Skin of body (tissue), 3 donors: ENCODE measurements at places on chromosomes 3 and 15. TPM values are rescaled to one million over a fixed set of nuclear protein-coding genes. Genes with fewer than 3 reads are reported as not detected.
A peak's percentile ranks its signal among the peaks of the same experiment; 100 is the strongest.

- DNase-seq = no peak
These were observed 20.5 kb downstream of the CCR9 start for GRCh38 chr3:45906681-45907407.

- no peak for DNase-seq
These were observed 68.6 kb downstream of the ARPP21 start for GRCh38 chr3:35707904-35708303.

DNA sequence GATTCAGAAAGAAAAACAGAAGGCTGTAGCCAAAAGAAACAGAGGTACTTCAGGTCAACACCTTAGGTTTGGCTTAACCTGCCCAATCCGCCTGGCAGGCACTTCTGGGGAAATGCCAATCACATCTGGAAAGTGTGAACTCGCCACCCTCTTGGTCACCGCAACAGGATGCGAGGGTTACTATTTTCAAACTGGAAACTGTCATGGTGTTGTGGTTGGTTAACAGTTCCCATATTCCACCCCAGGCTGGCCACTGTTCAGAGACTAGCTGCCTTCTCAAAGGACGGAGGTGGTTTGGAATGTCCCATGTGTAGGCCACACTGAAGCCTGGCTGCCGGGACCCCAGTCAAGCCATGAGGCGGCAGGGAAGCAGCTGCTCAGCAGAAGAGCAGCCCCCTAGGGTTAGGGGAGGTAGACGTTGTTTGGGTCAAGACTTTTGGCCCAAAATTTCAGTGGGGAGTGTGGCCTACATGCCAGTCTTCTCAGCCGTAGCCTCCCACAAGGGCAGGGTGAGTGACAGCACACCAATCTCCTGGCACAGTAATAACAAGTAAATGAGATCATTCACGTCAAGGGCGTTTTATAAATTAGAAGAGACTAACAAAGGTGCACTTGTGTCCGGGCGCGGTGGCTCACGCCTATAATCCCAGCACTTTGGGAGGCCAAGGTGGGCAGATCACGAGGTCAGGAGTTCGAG is 54.6 kb downstream of the UMPS start:
- no peak for DNase-seq

GRCh38 chr3:137709011-137709601 is 55.0 kb upstream of the SOX14 start:
- DNase-seq = no peak

- no peak for DNase-seq
These were observed 88.5 kb upstream of the LIMD1 start for GRCh38 chr3:45506084-45506483.

DNA sequence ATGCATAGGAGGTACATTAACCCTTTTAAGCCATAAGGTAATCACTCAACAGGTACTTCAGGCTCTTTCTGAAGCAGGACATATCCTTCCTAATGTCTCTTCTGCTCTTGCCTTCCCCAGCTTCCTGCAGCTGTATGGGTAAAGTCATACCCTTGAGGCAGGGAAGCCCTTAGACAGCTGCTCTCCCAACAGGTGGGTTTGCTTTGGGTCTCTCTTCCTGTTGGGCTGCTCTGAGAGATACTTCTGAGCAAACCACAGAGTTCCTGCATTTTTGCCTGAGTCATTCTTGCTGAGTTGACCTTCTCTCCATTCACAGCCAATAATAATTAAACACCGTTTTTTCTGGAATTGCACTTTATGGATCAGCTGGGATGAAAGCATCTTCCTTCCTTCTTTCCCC is 2.0 kb upstream of the TRAT1 start:
- DNase-seq = no peak

GRCh38 chr15:57505949-57506391 is 85.7 kb upstream of the MYZAP start:
- DNase-seq = peak; percentile 55

DNA sequence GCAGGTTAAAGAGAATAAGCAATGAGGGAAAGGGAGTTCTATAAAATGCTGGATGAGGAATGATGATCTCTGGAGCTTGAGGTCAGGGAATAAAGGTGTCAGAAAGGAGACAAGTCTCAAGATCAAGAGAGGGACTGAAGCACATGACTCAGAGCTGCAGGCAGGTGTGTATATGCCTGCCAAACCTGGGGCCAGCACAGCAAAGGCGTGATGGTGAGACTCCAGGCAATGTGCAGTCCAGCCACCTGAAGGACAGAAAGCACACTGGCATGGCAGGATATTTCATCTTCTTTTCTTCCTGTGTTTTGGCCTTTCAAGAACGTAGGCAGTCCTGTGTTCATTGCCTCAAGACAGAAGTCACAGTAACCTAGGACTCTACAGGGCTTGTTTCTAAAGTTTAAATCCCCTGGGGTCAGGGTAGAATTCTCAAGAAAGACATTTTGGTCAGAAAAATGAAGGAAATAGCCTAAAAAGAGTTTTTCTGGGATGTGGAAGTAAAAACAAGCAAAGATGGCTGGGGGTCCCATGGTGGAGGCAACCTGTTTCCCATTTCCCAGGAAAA is 55.5 kb upstream of the TOPAZ1 start:
- no peak for DNase-seq

DNA sequence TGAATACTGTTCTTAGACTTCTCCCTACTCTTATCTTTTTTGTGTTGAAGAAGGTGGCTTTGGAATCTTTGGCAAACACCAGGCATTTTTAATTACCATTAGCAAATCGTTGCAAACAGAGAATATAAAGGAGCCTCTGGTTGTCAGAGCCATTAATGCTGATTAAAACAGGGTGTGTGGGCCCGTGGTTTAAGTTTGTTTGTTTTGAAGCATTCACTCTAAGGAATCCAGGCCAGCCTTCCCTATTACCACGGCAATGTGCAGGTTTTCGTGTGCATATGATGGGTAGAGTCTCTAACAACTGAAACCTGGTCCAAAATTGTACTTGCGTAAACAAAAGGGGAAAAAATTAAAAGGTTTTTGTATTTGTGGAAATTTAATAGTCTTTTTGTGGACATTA is 141.2 kb upstream of the GMNC start:
- DNase-seq = no peak

GRCh38 chr3:24354230-24354629 is 140.4 kb downstream of the THRB start:
- DNase-seq = no peak

- no peak for DNase-seq
These were observed 169.6 kb downstream of the CFAP20DC start for GRCh38 chr3:58880182-58880581.

DNA sequence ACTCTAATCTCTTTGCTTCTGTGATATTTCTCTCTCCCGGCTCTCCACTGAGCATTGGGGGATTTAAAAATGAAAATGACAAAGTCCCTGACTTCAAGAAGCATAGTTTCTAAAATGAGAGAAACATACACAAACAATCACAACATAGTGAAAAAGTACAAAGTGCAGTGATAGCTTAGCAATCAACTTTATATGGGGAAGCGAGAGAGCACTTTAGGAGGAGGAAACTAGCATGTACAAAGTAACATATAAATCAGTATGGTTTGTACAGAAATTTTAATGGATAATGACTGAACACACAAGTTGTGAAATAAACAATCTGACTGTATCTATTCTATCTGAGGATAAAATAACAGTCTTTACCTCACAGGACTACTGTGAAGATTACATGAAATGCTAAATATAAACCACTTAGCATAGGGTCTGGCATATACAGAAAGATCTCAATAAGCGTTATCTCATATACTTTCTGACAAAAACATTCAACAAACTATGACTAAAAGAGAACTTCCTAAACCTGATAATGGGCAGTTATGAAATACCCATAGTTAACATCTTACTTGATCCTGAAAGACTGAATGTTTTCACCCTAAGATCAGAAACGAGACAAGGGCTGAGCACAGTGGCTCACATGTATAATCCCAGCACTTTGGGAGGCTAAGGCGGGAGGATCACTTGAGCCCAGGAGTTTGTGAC is 61.2 kb downstream of the PEAK1 start:
- no peak for DNase-seq

DNA sequence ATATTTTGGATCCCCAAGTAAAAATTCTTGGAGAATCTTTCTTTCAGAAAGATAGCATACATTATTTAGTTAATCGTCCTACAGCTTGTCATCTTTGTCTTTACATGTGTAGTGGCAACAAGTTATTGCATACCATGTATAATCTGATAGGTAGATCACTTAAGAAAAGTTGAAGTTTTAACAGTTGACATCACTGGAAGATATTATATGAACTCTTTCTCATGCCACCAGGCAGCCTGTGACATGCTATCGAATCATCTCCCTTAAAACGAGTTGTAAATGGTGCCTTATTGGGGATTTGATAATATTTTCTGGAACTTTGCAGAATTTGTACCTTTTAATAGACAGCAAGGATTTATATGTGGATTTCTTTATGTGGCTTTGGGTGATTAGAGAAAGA is 8.7 kb downstream of the U2SURP start:
- no peak for DNase-seq

DNA sequence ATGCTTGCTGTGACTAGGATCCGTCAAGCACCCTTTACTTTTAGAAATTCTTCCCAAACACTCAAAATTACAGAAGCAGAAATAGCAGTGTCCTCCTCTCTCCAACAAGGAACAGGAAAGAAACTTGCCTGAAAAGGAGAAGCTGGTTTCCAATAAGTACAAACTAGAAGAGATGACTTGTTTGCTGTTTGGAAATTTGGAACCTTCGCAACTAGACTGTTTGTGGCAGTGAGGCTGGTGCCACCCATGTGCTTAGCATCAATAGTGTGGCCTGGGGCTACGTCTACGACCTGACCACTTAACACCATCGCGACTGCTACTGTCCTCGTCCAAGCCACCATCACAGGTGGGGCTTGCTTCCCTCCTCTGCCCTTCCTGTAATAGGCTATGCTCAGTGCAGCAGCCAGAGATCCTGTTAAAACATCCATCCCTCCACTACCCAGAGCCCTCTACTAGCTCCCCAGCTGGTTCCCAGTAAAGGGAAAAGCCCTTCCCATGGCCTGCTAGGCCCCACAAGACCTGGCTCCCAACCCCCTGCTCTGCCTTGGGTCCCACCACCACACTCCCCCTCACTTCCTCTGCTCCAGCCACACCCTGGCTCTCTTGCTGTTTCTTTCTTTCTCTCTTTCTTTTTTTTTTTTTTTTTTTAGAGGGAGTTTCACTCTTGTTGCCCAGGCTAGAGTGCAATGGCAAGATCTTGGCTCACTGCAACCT is 52.6 kb upstream of the CCR2 start:
- DNase-seq = no peak

DNA sequence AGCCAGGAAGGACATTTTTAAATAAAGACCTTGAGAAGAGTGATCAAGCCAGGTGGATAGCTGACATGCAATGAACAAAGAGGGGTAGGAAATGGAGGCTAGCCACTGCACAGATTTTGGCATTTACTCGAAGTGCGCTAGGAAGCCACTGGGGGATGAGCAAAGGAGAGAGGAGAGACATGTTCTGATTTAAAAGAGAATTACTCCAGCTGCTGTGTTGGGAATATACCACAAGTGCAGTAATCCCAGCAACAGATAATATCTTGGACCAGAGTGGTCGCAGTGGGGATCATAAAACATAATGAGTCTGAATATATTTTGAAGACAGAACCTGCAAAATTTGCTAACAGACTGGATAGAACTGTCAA is 19.9 kb downstream of the KPNA4 start:
- no peak for DNase-seq

DNA sequence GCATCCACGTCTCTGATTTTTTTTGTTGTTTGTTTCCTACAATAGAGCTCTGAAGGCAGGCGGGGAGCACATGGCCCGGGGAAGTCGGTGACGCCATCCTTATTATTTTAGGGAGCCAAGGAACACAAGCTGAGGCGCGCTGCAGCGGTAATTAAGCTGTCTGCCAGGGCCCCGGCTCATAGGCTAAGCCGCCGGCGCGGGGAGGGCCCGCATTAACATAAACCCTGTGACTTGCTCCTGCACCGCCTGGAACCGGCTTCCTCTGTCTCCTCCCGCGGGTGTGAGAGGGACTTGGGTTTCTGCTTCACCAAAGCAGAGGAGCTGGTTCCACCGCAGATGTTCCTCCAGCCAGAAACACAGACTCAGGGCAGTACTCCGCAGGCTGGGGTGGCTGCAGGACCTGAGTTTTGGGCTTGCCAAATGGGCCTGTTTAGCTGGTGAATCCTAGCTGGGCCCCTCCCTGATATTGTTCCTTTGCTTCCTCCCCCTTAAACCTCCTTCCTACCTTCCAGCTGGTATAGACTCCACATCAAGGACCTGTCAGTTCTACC is 25.3 kb downstream of the ANP32A start:
- peak; percentile 85 for DNase-seq

- peak; percentile 36 for DNase-seq
These were observed 13.7 kb downstream of the MAP1A start for GRCh38 chr15:43531018-43531670.

DNA sequence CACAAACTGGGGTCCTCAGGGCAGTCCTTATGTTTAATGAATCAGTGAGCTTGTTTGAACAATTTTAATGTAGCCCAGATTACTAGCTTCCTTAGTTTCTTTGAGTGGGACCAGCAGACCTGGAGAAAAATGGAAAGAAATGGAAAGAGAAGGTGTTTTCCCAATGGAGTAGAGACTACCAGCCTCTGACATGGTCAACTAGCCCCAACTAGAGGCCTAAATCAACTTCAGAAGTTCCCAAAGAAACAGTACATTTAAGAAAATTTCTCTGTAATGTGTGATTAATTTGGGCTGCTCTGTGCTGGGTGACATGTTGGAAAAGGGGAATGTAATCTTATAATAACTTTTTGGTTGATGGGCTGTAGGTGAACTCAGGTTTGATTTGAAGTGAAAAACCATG is 310.9 kb downstream of the MFSD1 start:
- DNase-seq = no peak

- DNase-seq = no peak
These were observed 176.7 kb downstream of the SMAD6 start for GRCh38 chr15:66878761-66879160.

GRCh38 chr3:126984391-126985131 is 1.6 kb downstream of the PLXNA1 start:
- no peak for DNase-seq

GRCh38 chr3:41907330-41908073 is 54.4 kb downstream of the ULK4 start:
- DNase-seq = no peak

DNA sequence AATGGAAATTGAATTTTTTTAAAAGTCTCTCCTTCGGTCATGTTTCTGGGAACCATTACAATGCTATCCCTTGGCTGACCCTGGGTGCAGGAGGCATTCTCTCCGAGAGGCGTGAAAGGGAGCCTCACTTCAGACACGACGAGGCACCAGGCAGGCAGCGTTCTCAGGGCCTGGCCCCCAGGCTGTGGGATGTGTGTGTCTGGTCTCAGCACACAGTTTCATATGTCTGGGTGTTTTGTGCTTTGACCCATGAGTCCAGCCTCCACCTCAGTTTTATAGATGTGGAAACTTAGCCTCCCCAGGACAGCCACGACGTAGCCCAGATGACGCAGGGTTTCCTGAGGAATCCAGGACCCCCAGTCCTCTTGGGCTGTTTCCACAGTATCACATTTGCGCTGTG is 34.0 kb downstream of the FGD5 start:
- DNase-seq = peak; percentile 46

DNA sequence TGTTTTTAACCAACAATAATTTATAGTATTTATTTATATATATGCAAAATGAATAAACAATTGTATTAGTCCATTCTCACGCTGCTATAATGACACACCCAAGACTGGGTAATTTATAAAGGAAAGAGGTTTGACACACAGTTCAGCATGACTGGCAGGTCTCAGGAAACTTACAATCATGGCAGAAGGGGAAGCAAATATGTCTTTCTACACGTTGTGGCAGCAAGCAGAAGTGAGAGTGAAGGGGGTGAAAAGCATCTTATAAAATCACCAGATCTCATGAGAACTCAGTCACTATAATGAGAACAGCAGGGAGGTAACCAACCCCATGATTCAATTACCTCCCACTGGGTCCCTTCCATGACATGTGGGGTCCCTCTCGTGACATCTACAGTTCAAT is 162.8 kb upstream of the SLITRK3 start:
- no peak for DNase-seq

Gene EPHA3
- total RNA-seq = 11.0 TPM

Gene TMC3
- 0.20 TPM for total RNA-seq

Gene NLGN1
- total RNA-seq = 9.5 TPM
